GM06990 (cell line): ENCODE measurements at places on chromosomes 5 and 9.

GRCh38 chr9:17229945-17230560 is 95.2 kb downstream of the CNTLN start:
- DNase-seq: no peak

DNA sequence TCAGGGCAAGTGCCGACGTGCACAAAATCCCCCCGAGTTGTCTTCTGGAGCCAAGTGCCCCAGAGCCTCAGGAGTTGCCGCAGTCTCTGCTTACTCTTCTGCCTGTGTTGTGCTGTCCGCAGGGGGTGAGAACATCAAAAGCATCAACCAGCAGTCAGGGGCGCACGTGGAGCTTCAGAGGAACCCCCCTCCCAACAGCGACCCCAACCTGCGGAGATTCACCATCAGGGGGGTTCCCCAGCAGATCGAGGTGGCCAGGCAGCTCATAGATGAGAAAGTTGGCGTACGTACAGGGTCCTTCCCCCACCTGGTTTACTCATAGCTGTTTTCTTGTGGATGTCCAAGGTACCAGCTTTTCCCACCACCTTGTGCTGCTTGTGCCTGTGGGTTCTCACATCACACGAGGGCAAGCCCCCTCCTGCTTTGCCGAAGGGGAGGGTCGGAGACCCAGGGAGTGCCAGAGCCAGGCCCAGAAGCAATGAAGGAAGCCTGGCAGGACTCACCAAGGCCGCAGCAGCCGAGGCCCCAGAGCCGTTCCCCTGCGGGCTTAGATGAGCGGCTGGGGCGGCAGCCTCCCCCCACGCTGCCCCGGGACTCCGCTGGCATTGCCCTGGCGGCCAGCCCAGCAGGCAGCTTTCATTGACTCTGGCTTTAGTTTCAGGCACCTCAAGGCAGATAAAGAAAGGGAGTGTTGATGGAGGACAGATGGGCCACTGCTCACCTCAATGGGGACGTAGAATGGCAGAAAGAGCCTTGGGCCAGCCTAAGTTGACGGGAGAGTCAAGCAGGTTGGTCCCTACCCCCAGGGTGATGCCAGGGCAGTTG is 33.7 kb upstream of the PRDM12 start:
- DNase-seq: no peak

GRCh38 chr9:104091116-104091515 is 3.0 kb upstream of the SMC2 start:
- DNase-seq: no peak

GRCh38 chr9:37954581-37954981 is 50.7 kb upstream of the SLC25A51 start:
- peak; percentile 55 for DNase-seq

- DNase-seq: no peak
Observed at GRCh38 chr5:104652271-104652861, 1089.8 kb upstream of the NUDT12 start.

- peak; percentile 19 for DNase-seq
Observed at GRCh38 chr5:37774912-37775483, 64.8 kb downstream of the GDNF start.

DNA sequence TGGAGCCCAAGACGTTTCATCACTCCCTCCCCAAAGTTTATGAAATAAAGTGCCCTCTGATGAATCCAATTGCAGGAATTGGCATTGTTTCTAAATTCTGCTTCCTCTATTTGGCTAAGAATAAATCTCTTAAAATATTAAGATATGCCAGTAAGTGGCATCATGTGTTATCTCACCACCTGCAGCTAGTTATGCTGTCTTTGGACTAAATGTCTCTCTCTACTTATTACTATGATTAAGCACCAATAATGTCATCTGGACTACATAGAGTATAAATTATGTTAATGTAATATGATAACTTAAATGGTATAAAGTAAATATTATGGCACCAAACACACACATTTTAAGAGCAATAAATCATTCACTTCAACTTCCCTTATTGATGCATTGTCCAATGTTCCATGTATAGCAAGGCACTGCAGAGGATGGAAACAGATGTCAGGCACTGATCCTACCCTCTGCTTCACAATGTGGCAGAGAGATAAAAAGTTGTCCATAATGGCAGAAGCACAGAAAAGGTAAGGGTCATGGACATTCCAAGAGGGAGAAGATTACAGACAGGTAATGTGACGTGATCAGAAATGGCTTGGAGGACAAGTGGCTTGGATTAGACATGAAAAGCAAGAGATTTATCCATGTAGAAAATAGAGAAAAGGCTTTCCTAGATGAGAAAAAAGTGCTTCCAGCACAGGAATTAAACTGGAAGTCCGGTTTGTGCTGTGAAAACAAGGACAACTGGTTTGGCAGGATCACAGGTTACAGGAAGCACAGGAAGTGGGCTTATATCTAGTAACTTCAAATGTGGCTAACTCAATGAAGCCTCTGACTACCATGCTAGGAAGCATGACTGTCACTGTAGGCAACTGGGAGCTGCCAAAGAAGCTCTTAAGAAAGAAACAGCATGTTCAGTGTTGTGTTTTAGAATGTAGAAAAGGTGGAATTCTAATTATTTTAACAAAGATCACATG is 26.7 kb downstream of the MARCHF11 start:
- no peak for DNase-seq

- no peak for DNase-seq
Observed at GRCh38 chr5:135089912-135090311, 55.9 kb upstream of the PITX1 start.

- DNase-seq: no peak
Observed at GRCh38 chr9:91992461-91993041, 42.5 kb upstream of the ROR2 start.

DNA sequence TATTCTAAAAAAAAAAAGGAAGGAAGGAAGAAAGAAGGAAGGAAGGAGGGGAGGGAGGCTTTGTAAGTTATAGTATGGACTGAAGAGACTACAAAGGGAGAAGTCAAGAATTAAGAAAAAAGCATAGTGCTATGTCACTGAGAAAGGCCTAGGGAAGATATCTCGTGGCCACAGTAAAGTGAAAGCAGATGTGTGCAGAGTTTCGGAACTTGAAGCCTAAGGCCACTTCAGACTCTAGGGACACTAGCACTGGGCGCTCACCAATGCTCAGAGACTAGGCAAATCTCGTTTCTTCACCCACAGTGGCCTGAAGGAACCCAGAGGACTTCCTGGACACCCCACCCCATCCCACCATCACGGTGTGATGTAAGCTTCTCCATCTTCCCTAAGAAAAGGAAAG is 181.4 kb upstream of the TRPM3 start:
- DNase-seq: no peak

DNA sequence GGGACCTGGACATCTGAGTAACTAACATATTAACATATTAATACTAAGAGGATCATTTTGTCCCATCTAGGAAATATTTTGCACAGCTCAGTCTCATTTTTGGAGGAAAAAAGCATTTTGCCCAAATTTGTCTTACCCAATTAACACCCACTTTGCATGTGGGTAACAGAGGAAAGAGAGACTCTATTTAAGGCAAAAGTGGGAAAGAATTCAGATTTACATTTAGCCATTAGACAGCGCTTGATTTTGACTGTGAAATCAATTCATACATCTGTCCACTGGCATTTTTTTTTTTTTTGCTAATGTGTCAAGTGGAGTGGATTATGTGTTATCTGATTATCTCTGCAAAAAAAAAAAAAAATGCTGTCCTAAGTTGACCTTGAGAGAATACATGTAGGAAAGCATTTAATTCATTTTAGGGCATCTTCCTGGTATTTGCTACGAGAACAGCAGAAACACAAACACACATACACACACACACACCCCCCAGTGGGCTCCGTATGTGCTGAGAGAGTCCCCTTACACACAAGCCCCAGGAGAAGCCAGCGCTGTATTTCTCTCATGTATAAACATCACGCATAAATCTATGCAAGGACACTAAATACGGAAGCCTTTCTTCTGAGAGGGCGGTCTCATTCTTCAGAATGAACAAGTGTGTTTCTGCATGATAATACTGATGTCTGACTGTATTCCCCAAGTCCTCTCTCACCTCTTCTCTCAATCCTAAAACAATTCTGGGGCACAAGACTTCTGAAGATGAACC is 202.0 kb upstream of the KLF9 start:
- no peak for DNase-seq

DNA sequence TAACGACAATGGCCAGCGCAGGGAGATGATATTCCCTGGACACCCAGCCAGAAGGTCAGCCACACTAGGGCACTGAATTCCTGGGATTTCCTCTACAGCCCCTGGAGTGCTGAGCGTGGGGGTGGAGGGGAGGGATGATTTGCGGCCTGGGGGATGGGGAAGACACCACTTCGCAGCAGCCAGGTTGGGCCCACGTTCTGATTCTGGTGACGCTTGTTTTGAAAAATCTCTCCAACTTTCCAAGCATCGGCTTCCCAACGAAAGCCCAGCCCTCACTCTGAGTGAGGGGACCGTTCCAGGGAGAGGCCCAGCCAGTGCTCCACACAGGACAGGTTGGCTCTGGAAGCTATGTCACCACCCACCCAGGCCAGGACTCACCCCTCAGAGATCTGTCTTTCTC is 5.4 kb downstream of the GFPT2 start:
- DNase-seq: no peak

DNA sequence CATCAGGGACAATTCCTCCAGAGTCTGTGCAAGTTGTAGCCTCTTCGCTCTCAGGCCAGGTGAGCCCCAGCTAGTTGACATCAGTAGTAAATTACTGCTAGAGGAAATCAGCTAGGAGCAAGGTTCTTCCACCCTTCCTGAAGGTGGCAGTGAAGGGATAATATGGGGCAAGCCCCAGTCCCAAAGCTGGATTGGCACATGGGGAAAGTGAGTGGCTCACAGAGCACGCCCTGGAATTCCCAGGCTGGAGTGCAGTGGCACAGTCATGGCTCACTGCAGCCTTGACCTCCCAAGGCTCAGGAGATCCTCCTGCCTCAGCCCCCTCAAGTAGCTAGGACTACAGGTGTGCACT is 82.1 kb downstream of the CYFIP2 start:
- DNase-seq: no peak

- no peak for DNase-seq
Observed at GRCh38 chr9:75410405-75410804, 322.1 kb downstream of the OSTF1 start.

- no peak for DNase-seq
Observed at GRCh38 chr5:140162275-140162674, 12.7 kb upstream of the CYSTM1 start.

DNA sequence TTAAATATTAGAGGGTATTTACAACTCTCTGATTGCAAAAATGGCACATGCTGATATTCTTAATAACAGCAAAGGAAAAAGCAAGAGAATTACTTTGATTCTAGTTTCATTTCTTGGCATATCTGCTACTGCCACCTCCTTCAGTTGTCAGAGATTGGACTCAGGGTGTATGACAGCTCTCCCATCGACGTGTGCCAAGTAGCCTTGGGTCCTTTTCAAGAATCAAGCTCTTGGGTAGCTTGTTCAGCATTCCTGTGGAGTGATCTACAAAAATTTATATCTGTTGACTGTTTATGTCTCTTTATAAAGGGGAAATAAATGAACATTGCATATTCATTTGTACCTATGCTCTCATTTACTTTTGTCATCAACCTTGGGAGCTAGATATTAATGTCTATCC is 315.6 kb downstream of the PRR16 start:
- DNase-seq: no peak

- no peak for DNase-seq
Observed at GRCh38 chr5:176895831-176896230, 3.3 kb downstream of the HK3 start.

DNA sequence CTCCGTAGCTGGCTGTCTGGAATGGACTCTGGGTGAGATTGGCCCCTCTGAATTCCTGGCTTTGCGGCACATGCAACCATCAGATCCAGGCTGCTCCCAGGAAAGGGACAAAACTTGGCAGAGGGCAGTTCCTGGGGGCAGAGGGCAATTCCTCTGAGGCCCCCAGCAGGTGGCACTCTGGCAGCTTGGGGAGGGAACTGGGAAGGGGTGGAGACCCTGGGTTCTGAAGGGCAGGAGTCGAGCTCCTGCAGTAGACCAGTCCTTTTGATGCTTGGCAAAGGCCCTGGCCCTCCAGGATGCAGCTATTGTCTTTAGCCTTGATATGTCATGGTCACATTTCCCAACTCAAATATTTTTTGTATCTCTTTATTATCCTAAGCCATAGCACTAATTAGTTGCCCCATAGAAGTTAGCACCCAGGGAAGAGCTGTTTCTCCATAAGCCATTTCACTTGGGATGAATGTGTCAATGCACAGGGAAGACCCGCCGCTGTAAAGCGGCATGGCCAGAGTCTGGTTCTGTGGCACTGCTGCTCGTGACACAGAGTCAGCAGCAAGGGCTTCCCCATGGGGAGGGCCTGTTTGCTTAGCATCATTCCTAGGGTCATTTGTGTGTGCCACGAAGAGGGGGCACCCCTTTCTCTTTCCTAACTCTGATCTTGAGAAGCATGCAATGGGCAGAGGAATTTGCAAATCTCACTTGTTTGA is 51.2 kb upstream of the CDK20 start:
- DNase-seq: no peak

- no peak for DNase-seq
Observed at GRCh38 chr9:136679431-136679941, 7.8 kb downstream of the AGPAT2 start.

DNA sequence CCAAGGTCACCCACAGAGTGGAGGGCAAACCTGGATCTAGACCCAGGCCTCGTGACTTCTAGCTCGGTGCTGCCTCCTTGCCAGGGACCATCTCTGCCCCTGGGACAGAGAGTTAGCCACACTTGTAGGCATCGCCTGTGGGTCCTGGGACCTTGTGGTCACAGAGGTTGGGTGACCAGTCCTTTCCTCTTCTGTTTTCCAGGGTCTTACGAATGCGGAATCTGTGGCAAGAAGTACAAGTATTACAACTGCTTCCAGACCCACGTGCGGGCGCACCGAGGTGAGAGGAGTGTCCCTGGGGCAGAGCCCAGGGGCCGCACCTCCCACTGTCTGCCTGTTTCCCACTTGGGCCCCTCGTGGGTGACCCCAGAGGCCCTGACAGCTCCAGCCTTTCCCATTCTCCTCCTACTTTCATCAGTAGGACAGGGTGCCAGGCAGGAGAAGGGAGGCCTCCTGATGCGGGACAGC is 76.3 kb downstream of the AMBP start:
- DNase-seq: no peak

DNA sequence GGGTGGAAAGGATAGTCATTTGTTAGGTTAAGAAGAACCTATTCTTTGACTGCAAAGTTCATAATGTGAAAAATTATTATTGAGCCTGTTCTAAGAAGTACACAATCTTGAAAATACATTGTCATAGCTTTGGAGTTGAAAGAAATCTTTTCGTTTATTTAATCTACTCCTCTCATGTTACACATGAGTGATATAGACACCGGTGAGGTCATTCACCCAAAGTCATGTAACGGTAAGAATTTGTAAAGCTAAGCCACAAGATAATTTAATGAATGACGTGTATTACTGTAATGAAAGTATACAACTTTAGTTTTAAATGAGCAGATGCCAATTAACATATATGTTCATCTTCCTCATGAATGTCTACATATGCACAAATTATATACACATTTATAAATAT is 284.1 kb upstream of the PDE4D start:
- DNase-seq: no peak

- DNase-seq: peak; percentile 46
Observed at GRCh38 chr5:98770209-98770910, 3.1 kb upstream of the RGMB start.

DNA sequence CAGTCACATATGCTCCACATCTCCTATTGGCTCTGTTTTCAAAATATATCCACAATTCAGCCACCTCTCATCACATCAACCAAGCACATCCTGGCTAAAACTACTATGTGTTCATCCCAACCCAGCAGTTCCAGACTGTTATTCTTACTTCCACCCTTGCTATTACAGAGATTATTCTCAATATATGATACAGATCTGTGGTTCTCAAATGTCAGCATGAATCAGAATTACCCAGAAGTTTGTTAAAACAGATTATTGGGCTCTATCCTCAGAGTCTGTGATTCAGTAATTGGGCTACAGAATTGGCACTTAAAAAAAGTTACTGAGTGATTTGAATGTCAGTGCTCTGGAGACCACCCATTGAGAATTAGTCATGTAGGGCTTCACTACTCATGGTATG is 78.8 kb upstream of the IZUMO3 start:
- DNase-seq: no peak
